ENCODE measurements at places on chromosomes 1 and 21.

GRCh38 chr1:52887483-52887882, 34.1 kb downstream of the ECHDC2 start:
- DNase-seq: no peak

DNA sequence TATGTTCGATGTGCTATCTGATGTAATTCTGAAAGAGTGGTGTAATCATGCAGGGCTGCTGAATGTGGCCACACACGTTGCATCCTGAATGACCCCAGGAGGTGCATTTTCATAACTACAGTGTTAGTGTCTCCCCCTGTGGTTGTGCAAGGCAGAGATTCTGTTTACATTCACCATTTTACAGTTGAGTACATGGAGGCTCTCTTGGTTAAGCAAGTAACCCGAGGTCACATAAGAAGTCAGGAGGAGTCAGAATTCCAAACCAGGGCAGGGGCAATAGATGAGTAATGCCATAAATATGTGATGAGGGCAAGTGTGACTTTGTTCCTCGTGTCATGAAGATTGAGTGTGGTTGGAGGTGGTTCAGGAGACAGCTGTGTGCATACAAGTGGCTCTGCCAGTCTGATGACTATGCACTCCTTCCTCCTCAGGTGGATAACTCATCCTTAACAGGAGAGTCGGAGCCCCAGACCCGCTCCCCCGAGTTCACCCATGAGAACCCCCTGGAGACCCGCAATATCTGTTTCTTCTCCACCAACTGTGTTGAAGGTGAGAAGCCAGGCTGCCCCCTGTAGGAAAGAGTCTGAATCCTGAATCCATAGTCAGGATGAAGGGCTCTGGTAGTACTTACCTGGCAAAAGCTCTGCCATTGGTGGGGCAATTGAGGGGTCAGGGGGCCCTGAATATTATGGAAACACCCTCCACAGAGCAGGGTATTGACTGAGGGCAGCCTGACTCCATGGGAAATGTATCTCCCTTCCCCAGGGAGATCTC, 9.3 kb downstream of the ATP1A2 start:
- peak; percentile 45 for DNase-seq

GRCh38 chr1:44321466-44321865, 33.6 kb downstream of the ERI3 start:
- no peak for DNase-seq

- no peak for DNase-seq
Observed at GRCh38 chr1:87106144-87106543, 191.7 kb downstream of the HS2ST1 start.

DNA sequence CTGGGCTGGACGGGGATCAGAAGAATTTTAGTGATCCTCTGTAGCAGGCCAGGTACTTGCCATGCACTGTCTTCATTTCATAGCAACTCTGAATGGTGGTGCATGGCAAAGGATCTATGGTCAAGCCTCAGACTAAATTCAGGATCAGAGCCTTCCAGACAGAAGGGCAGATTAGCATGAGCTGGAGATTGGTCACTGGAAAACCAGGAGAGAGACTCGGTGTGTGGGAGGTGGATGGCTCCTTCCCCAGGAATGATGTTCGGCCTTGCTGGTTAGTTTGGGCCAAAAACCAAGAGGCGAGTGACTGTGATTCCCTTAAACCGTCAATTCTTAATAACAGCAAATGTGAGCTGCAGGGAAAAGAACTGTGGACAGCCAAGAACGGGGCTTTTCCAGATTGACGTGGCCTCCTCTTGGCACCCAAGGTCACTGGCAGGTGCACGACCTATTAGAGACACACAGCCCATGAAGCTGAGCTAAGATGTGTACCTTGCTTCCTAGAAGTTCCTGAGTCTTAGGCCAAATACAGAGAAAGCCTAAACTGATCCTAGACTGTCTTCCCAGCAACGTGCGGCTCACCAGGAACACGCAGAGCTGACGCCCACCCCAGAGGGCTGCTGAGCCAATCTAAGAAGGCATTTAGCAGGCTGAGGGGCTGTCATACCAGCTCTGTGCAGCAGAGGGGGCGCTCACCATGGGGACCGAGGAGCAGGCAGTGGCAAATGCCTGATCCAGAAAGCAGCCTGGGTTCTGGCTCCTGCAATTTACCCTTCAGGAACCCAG, 18.5 kb downstream of the ALDH4A1 start:
- DNase-seq: no peak

DNA sequence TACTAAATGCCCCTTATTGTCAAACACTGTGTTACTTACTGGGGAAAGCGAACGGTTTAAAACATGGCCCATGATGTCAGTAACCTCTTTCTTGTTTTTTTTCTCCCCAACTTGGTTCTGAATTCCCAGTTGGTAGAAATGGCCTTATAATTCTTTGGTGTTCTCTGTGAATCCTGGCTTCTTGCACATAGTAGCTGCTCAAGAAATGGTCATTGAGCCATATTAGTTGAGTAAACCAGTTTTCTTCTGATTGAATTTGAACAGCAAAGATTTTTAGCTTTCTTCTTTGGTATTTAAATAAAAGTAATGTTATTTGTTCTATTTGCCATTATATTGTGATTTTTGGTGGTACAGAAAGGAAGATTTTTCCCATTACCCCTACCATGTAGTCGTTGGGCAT, 87.3 kb downstream of the NFIA start:
- DNase-seq: no peak

DNA sequence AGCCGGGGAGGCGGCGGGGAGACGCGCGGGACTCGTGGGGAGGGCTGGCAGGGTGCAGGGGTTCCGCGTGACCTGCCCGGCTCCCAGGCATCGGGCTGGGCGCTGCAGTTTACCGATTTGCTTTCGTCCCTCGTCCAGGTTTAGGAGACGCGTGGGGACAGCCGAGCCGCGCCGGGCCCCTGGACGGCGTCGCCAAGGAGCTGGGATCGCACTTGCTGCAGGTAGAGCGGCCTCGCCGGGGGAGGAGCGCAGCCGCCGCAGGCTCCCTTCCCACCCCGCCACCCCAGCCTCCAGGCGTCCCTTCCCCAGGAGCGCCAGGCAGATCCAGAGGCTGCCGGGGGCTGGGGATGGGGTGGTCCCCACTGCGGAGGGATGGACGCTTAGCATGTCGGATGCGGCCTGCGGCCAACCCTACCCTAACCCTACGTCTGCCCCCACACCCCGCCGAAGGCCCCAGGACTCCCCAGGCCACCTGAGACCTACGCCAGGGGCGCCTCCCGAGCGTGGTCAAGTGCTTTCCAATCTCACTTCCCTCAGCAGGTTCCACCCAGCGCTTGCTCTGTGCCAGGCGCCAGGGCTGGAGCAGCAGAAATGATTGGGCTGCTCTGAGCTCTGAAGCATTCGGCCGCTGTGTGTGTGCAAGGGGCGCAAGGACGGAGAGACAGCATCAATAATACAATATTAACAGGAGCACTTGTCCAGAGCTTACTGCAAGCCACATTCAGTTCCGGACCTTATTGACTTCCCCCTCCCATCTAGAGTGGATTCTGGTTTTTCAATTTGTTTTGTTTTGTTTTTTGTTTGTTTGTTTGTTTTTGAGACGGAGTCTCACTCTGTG, 10.3 kb downstream of the SIM2 start:
- DNase-seq: no peak

- DNase-seq: no peak
Observed at GRCh38 chr1:194296201-194296600, 1109.8 kb upstream of the B3GALT2 start.

DNA sequence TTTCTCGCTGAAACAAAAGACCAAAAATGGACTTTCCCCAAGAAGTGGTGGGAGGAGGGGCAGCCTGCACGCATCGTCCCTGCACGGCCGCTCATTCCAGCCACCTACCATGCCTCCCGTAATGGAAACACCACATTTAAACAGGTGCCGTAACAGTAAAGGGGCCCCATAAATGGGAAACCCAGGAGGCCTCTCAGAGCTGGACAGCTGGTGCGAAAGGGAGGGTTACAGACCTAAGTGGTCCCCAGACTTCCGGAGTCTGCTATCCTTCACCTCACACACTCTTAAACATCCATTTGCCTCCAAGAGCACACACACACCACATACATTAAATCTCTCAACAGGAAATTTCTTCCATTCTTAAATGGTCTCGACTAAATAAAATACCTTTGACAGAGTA, 120.7 kb upstream of the SOD1 start:
- no peak for DNase-seq

- no peak for DNase-seq
Observed at GRCh38 chr1:163924041-163924440, 602.3 kb downstream of the NUF2 start.

- no peak for DNase-seq
Observed at GRCh38 chr1:75789988-75790387, 3.9 kb downstream of the RABGGTB start.

GRCh38 chr1:157111396-157112165, 12.0 kb upstream of the ETV3L start:
- DNase-seq: no peak

GRCh38 chr1:110506541-110506940, 12.4 kb downstream of the KCNA10 start:
- DNase-seq: no peak

DNA sequence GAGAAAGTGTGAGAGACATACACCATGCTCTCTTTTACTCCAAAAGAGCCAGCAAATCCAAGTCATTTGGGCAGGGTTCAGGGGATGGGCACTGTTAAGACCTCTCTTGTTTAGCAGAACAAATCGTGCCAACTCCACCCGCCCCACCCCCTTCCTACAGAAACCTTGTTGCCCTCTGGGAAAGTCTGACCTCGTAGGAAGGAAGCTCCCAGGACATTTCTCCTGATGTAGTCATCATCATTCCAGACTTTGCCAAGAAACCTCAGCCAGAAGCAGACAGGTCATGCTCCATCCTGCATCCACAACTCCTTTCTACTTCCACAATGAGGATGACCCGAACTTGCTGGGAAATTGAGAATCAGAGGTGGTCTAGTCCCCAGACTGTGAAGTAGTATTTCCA, 57.7 kb downstream of the UBE2T start:
- DNase-seq: peak; percentile 38

GRCh38 chr1:222065234-222065633, 323.3 kb upstream of the DUSP10 start:
- no peak for DNase-seq

DNA sequence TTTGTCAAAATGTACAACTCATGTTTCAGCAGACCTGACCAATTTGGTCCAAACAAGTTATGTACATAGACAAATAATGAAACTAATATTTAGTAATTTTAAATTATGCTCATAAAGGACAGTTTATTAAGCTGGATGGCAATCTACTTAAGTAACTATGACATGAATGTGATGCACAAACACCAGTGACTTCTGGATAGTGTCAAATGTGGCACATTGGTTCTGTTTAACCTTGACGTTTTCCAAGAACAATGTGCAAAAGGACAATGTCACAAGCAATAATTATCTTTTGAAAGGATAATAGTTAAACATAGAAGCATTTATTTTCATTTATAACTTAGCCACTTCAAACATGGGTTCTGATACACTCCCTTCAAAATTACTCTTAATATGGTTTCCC, 80.0 kb downstream of the TRIM33 start:
- DNase-seq: no peak

- no peak for DNase-seq
Observed at GRCh38 chr21:42618707-42619102, 34.7 kb upstream of the PDE9A start.
